ENCODE measurements at places on chromosomes 3 and 15. TPM values are rescaled to one million over a fixed set of nuclear protein-coding genes. Genes with fewer than 3 reads are reported as not detected.

DNA sequence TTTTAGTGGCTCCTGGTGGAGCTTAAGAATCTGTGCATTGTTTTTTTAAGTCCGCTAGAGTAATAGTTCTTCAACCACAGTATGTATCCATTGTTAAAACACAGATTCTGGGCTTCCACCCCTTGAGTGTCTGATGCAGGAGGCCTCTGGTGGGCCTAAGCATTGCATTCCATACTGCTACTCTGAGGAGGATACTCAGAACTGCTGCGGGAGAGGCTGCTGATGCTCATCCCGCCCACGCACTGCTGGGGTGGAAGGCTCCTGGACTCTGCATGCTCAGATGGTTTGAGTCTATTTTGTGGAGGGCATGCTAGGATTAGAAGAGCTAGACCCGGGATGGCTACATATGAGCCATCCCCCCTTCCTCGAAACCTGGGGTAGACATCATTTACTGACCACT, 74.4 kb downstream of the THSD4 start:
- H3K4me1 ChIP-seq: peaks cover 10% of the 10 kb centered on the region
- no peak overlapping the region for H3K4me3 ChIP-seq
- no peak for DNase-seq
- no peak overlapping the region for H3K27ac ChIP-seq
- no peaks in the 10 kb centered on the region for H3K27me3 ChIP-seq

DNA sequence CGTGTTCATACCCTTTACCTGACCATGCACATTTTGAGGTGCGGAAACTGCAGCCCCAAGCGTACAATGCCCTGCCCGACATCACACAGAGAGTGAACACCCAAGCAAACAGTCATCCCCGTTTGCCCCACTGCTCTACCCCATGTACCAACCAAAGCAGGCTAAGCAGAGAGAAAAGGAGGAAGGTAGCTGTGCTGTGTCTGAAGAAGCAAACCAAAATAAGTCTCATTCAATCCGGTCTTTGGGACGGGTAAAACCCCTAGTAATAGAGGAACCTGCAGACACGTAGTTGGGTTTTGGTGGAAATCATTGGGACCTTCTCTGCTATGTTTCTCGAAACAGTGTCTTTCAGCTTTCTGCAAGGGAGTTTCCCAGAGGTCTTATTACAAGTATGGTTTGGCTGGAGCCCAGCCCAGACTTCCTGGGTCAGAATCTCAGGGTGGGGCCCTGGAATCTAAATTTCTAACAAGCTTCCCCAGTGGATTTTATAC, 164.6 kb upstream of the HES1 start:
- no peak for DNase-seq
- no peak overlapping the region for H3K27ac ChIP-seq
- peaks cover 66% of the 10 kb centered on the region for H3K4me1 ChIP-seq
- H3K4me3 ChIP-seq: no peak overlapping the region

DNA sequence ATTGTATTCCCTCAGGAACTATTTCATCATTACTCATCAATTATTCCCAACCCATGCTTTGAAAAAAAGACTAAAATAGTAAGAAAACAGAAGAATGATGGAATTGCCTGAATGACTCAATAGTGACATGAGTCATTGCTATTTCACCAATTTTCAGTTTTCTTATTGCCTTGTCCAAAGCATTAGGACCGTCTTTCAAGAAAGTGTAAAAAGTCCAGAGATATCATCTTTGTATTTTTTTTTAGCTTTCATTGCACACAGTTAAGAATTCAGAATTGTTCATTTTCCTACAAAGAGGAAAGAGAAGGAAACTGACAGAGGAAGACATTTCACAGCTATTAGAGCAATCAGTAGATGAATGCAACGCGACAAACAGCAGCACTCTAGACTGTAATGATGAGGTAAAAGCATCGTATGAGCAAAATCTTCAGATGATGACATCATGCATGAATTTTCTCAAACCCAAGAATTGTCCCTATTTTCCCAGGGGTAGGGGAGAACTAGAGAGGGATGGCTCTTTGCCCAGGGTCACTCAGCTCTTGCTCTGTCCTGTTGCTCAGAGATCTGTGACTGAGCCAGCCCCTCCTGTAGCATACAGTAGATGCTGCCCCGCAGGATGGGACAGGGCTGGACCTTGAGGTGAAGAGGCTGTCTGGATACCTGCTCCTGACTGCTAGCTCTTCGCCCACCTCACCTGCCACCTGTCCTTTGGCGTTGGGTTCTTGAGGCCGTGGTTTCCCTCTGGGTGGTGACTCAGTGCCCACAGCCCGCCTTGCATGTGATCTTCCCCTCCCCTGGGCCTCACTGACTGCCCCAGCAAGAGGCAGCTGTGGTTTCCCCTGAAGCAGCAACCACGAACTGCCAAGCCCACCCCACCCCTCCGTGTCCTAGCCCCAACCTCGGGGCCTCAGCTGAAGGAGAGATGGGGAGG, 84.8 kb downstream of the PPCDC start:
- no peak overlapping the region for H3K4me3 ChIP-seq
- no peak for DNase-seq
- peaks cover 5% of the 10 kb centered on the region for H3K36me3 ChIP-seq
- no peak overlapping the region for H3K27ac ChIP-seq

DNA sequence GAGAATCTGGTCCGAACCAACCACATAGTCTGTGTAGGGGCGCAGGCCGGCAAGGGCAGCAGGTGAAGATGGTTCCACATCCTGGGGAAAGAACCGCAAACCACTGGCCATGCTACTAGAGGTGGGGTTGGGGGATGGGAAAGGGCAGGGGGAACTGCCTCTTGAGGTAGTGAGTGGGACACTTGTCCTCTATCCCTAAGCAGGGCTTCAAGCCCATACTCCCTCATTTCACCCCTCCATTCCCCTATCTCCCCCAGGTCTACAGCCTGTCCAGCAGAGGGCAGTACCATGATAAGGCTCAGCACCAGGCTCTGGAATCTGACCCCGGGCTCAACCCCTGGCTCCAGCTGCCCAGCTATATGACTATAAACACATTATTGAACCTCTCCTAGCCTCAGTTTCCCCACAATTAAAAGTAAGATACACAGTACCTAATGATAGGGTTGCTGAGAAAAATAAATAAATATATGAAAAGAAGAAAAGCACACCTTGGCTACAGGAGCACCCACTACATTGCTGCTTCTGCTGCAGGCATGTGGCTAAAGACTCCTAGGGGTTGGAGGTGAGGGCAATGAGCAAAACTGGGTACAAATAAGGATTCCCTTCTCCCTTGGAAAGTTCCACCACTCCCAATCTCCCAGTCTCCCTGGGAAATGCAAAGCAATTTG, 6.3 kb downstream of the GORASP1 start:
- DNase-seq: no peak
- peak overlapping the region; percentile 62 for H3K4me3 ChIP-seq
- no peak overlapping the region for H3K27ac ChIP-seq
- H3K4me1 ChIP-seq: peaks cover 34% of the 10 kb centered on the region

- DNase-seq: no peak
- H3K4me3 ChIP-seq: no peak overlapping the region
- no peaks in the 10 kb centered on the region for H3K36me3 ChIP-seq
- H3K27me3 ChIP-seq: no peaks in the 10 kb centered on the region
- H3K27ac ChIP-seq: no peak overlapping the region
- H3K4me1 ChIP-seq: peaks cover 4% of the 10 kb centered on the region
Observed at GRCh38 chr3:72008226-72008996, 223.5 kb upstream of the PROK2 start.

P2RY14 gene
- not detected for total RNA-seq

TUBGCP4 gene
- total RNA-seq: 38.2 TPM

CCR1 gene
- total RNA-seq: 0.12 TPM

REC114 gene
- not detected for total RNA-seq

A4GNT gene
- not detected for total RNA-seq

Data from neural crest cell (in vitro differentiated cells).